ENCODE measurements at places on chromosomes 7 and 10.

DNA sequence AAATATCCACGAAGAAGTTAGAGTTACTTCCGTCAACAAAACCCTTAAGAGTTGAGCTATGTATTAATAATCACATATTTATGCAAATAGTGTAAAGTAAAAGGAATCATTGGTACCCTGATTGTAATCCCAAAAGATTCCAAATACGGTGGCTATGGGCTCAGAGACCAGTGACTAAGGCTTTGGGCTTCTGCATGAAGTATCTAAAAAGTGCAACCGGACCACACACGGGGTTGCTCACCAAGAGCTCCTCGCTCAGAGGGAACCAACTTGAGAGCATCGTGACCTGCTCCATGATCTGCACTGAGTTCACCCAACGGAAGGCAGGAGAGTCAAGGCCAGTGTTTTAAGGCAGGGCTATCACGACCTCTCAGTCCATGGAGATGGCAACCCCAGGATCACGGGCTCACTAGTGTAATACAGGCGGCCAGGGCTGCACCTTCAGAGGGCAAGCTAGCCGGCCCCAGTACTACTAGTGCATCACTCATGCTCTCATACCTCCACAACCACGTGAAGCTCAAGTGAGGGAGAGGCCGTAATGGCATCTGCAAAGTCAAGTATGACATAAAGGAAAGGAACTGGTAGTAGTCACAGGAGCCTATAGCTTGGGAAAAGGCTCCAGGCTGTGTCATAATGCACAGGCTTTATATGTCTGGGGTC lies 77.1 kb upstream of the CAMK2B start:
- no peak for DNase-seq

GRCh38 chr10:12503311-12503710 lies 154.0 kb downstream of the CAMK1D start:
- DNase-seq = no peak

DNA sequence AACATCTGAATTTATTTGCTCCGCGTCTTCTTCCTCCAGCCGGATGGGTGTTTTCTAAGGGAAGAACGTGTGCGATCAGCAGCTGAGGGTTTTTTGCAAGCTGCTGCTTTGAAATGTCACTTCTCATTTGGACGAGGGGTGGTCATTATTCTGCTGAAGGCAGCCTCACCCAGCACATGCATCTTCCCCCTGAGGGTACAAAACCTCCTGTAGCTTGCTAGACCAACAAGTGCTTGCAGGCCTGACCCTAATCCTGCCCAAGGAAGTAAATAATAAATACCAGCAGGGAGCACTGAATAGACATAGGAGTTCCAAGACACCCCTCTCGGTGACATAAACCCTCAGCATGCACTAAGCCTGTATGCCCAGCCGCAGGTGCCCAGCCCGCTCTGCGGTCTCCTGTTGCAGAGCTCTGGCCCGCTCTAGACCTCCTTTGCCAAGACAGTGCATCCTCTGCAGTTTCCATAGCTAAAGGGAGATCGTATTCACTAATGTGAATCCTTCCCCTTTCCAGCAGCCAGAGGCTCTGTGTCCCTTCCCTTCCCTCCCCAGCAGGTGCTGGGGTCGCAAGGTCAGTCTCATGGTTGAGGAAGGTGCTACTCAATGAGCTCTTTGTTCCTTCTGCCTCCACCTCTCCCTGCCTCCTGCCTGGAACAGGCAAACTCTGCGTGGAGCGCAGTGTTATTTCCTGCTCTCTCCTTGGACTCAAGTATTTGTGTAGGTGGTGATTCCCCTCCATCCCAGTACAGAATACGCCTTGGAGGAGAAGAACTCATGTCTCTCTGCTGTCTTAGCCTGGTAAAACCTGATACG lies 36.6 kb downstream of the SBDS start:
- no peak for DNase-seq

GRCh38 chr10:69344591-69345252 lies 66.4 kb downstream of the HK1 start:
- no peak for DNase-seq
